ENCODE measurements at places on chromosomes 3 and 15.

- no peak for DNase-seq
Measured at GRCh38 chr3:42549131-42549530, 32.6 kb downstream of the SEC22C start.

- no peak for DNase-seq
Measured at GRCh38 chr3:182364723-182365650, 428.3 kb upstream of the ATP11B start.

GRCh38 chr3:17645074-17645698 lies 97.2 kb downstream of the TBC1D5 start:
- DNase-seq = no peak

GRCh38 chr3:57152151-57153143 lies 12.7 kb downstream of the IL17RD start:
- no peak for DNase-seq

- no peak for DNase-seq
Measured at GRCh38 chr3:10462641-10463532, 42.5 kb downstream of the ATP2B2 start.

Data from stimulated activated CD4-positive, alpha-beta T cell treated with anti-CD3 and anti-CD28 coated beads, Interleukin-4, amount 100 ng/mL, for 4 hours (primary cell).